Activated naive CD4-positive, alpha-beta T cell treated with Interleukin-2 at 50 U/mL for 16 hours (primary cell): ENCODE measurements at places on chromosomes 2 and 18.

GRCh38 chr2:139916822-139917221, 1136.6 kb upstream of the NXPH2 start:
- DNase-seq = no peak

DNA sequence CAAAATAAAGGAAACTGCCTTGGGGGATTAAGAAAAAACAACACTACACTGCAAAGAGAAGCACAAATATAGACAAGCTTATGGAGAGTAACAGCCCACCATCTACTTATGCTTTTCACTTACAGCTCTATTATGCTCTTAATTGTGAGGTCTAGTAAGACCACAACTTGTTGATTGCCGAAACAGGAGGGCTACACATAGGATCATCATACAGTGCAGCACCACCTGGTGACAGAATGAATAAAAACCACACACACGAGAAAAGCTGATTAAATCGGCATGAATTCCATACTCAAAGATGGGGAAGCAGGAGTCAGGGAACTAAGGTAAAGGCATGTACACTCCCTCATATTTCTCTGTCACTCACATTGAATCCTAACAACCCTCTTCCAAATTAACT, 259.2 kb downstream of the IKZF2 start:
- no peak for DNase-seq

- no peak for DNase-seq
Measured at GRCh38 chr2:216970359-216970915, 110.6 kb upstream of the TNP1 start.

GRCh38 chr2:98859323-98859722, 76.7 kb downstream of the CRACDL start:
- DNase-seq = no peak

DNA sequence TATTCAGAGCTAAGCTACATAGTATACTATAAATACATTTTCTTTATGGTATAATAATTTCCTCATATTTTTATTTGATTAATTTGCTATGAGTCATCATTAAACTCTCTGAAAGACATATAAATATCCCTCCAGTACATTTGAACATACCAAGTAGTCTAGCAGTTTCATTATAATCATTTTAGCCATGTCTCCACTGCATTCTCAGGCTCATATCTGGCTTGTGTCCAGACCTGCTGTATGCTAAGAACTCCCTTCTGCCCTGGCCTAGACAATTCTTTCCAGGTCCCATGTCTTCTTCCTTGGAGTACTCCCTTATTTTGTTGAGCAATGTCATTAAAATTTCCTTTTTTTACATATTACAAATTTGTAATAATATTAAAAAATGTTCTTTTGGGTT, 16.6 kb upstream of the DYNC1I2 start:
- DNase-seq = no peak

GRCh38 chr2:19723021-19723420, 178.8 kb downstream of the TTC32 start:
- no peak for DNase-seq

GRCh38 chr2:120509991-120510735, 164.2 kb downstream of the INHBB start:
- DNase-seq = no peak
